Activated T-helper 1 cell treated with anti-CD3 and anti-CD28 coated beads, Interleukin-12 subunit alpha, Interleukin-12 subunit beta, Interleukin-2, Interleukin-4 antibody, amounts not matched to agents 30 ng/mL and 10 ng/mL and 1 ng/mL, durations not matched to agents 14 hours and 24 hours and 36 hours (primary cell): ENCODE measurements at places on chromosomes 1 and 21.

- no peak for DNase-seq
- no peak overlapping the region for H3K4me3 ChIP-seq
- H3K27me3 ChIP-seq, result peaks cover 7% of the 10 kb centered on the region
- no peaks in the 10 kb centered on the region for H3K36me3 ChIP-seq
- peaks cover 9% of the 10 kb centered on the region for H3K4me1 ChIP-seq
- H3K27ac ChIP-seq, result no peak overlapping the region
Observed at GRCh38 chr21:43609501-43610340, 49.6 kb downstream of the HSF2BP start.

DNA sequence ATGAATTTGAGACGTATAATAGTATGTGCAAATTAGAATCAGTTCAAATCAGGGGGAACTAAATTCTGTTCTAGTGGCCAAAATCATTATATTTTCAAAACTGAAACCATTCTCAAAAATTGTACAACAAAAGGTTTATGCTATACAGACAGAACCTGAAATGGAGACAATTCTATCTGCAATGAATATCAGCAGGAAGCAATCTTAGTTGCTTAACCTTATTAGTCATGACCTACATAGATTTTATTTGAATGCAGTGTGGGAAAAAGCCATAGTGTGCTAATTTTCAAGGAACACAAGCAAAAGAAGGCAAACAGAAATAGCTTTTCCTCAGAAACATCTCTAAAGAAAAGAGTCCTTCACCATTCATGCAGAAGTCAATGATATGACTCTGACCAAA is 6.5 kb downstream of the AK5 start:
- no peak overlapping the region for H3K27ac ChIP-seq
- no peaks in the 10 kb centered on the region for H3K36me3 ChIP-seq
- peaks cover 3% of the 10 kb centered on the region for H3K4me1 ChIP-seq

DNA sequence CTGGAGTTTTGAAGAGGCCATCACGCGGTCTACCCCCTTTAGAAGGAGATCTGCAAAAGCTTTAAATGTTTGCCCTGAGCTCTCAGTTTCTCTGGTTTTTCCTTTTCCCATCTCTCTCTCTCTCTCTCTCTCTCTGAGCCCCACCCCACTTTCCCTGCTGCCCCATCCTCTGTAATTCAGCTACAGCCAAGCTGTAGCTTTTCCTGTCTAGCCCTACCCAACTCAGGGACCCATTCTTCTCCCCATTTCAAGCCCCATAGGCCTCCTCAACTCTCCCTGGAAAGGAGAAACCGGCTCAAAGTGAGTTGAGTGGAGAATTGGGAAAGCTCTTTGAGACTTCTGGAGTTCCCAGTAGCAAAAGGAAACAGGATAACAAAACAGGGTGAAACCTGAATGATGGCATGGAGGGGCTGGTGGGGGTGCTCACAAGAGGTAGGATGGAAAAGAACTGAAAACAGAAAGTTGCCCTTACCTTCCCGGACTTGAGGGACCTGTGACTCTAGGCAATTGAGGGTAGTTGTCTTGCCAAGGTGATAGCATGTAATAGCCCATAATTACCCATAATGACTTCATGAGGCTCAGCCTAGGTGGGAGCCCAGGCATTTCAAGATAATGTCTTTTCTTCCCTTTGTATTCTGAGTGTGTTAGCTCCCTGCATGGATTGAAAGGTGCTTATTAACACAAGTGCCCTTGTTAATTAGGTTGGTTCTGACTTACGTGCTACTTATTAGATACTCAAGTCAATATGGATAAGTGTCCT is 84.9 kb downstream of the SLC16A1 start:
- H3K36me3 ChIP-seq, result no peaks in the 10 kb centered on the region
- peaks cover 13% of the 10 kb centered on the region for H3K27me3 ChIP-seq
- no peak overlapping the region for H3K4me3 ChIP-seq
- H3K4me1 ChIP-seq, result peaks cover 5% of the 10 kb centered on the region

- H3K36me3 ChIP-seq, result no peaks in the 10 kb centered on the region
- no peak for DNase-seq
- H3K4me3 ChIP-seq, result no peak overlapping the region
- no peak overlapping the region for H3K27ac ChIP-seq
Observed at GRCh38 chr1:7495962-7496361, 275.1 kb upstream of the VAMP3 start.

GRCh38 chr1:61670016-61670415 is 54.9 kb downstream of the TM2D1 start:
- DNase-seq, result no peak
- peaks cover 2% of the 10 kb centered on the region for H3K36me3 ChIP-seq
- no peak overlapping the region for H3K27ac ChIP-seq
- H3K27me3 ChIP-seq, result no peaks in the 10 kb centered on the region
- no peak overlapping the region for H3K4me3 ChIP-seq
